ENCODE measurements at places on chromosomes 7 and 10.

DNA sequence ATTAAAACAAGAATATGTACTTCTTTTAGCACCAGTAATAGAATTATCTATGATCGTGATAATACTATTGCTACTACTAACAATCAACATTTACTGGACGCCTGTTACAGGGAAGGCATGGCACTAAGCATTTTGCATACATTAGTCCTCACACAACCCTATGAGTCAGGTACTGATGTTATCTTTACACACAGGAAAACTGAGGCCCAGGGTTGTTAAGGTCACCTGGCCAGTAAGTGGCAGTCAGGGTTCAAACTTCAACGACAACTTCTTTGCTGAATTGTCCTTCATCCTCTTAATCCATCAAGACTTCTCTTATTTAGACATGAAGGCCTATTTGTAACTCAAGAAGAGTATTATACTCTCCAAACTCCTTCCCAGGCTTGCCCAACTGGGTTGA is 41.9 kb upstream of the ACSL5 start:
- no peak for DNase-seq

- no peak for DNase-seq
Measured at GRCh38 chr7:42913591-42913990, 1.7 kb upstream of the C7orf25 start.

DNA sequence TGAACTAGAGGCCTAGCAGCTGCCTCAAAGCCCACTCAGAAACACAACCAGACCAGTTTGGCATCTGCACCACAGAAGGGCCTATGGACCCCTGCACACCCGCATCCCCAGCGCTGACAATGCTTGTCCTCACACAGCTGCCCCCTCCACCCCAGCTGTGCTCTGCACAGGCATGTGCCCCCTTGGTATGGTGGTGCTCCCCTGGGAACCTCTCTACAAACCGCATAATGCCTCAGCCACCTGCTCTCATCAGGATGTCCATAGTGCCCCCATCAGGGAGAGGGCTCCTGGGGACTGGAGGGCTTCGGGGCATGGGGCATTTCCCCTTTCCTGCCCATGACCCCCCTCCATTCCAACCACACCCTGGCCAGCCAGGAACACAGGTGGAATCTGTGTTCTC is 347.5 kb downstream of the GRID1 start:
- DNase-seq = no peak

DNA sequence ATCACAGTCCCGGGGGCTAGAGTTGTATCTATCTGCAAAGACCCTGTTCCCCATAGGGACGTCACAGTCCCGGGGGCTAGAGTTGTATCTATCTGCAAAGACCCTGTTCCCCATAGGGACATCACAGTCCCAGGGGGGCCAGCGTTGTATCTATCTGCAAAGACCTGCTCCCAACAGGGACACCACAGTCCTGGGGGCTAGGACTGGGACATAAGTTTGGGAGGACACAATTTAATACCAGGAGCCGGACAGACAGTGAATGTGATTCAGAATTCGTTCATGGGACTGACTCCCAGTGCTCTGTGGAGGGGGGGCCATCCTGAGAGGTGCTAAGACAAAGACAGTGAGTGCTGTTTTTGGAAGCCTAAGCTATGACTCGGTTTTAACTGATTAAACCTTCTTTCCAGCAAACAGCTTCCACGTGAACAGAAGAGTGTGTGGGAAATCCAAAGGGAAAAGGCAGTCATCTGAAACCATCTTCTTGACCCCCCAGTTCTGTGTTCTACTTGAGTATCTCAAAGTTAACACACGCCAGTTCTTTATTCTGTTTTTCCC is 153.0 kb downstream of the DIP2C start:
- no peak for DNase-seq

- DNase-seq = no peak
Measured at GRCh38 chr7:155803418-155804376, 8.6 kb downstream of the SHH start.

- DNase-seq = no peak
Measured at GRCh38 chr10:123786896-123787295, 104.7 kb downstream of the CPXM2 start.

DNA sequence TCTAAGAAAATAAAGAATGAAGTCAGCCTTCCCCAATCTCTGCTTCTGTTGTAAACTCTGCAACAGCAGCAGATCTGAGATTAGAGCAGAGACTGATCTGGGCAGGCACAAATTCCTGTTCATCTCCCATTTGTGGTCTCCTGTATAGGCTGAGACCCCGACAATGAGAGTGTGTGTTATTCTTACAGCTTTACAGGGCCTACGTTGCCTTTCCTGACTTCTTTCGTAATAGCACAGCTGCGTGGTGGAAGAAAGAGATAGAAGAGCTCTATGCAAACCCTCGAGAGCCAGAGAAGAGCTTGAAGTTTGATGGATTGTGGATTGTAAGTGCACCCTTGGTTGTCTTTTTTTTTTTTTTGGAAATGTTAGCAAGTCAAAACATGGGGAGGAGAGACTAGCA is 72.1 kb downstream of the PRSS58 start:
- no peak for DNase-seq

- no peak for DNase-seq
Measured at GRCh38 chr10:76649254-76649653, 988.4 kb downstream of the KCNMA1 start.

GRCh38 chr7:73908123-73908611 is 47.2 kb downstream of the TMEM270 start:
- no peak for DNase-seq

- no peak for DNase-seq
Measured at GRCh38 chr10:90314718-90315117, 543.1 kb downstream of the HTR7 start.

DNA sequence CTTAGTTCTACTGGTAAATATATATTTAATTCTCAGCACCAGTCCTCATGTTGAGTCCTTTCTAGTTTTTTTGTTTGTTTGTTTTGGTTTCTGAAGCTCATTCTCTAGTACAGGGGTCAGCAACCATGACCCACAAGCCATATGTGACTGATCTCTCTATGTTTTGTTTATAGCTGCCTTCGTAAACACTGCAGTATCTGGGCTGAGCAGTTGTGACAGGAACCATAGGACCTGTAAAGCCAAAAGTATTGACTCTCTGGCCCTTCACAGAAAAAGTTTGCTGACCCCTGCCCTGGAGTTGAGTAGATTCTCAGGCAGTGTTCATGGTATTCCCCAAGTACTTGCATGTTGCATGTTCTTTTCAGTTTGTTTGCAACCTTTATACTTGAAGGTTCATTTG is 20.8 kb downstream of the NET1 start:
- no peak for DNase-seq

DNA sequence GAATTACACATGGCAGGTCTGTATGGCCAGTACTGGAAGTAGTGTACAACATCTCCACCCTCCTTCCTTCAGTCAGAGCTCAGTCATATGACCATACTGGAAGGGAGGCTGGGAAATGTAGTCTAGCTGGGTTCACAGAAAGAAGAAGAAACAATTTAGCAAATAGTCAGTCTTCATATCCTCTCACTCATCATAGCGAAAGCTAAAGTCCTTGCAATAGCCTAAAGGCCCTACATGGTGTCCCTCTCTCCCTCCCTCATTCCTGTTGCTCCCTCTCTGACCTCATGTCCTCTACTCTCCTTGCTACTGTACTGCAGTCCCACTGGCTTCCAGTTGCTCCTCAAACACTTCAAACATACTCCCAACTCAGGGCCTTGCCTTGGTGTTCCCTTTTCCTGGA is 4.3 kb upstream of the CALU start:
- no peak for DNase-seq

DNA sequence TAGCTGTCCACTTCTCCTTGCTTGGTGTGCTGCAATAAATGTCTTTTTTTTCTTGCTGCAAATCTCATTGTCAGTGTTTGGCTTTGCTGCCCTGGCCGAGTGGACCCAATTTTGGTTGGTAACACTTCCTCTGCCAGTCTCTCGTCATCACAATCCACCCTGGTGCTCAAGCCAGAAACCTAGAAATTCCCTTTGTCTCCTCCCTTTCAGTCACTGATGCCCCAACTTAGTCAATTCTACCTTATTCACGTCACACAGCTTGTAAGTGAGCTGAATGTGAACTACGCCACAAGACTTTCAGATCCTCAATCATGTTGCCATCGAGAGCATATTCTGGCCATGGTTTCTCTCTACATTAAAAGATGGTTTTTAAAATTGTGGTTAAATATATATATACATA is 13.0 kb upstream of the FRA10AC1 start:
- no peak for DNase-seq

DNA sequence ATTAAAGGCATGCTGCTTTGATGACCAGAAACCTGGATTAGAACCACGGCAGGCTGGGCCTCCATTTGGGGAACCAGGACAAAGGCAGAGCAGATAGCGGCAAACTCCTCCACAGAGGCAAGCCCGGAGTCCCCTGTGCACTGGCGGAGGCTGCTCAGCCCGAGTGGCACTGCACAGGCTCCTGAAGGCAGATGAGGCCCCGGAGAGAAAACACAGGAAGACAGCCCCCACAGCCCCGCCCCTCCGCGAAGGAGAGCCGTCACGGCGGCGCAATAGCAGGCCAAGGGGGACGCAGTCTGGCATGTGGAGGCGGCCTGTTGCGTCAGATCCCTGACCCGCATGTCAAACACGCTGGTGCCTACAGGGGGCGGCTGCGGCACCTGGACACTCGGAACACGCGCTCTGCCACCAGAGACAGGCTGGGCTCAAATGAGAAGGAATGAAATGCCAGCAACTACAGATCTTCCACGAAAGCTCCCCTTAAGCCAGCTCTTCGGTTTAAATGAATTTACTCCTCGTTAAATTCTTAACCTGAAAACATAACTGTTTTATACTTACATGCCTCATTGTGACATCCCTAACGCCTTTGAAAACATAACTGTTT is 128.5 kb downstream of the MAD1L1 start:
- no peak for DNase-seq

GRCh38 chr10:69901628-69902505 is 100.2 kb downstream of the COL13A1 start:
- no peak for DNase-seq

- no peak for DNase-seq
Measured at GRCh38 chr7:48525736-48526732, 354.8 kb downstream of the ABCA13 start.

DNA sequence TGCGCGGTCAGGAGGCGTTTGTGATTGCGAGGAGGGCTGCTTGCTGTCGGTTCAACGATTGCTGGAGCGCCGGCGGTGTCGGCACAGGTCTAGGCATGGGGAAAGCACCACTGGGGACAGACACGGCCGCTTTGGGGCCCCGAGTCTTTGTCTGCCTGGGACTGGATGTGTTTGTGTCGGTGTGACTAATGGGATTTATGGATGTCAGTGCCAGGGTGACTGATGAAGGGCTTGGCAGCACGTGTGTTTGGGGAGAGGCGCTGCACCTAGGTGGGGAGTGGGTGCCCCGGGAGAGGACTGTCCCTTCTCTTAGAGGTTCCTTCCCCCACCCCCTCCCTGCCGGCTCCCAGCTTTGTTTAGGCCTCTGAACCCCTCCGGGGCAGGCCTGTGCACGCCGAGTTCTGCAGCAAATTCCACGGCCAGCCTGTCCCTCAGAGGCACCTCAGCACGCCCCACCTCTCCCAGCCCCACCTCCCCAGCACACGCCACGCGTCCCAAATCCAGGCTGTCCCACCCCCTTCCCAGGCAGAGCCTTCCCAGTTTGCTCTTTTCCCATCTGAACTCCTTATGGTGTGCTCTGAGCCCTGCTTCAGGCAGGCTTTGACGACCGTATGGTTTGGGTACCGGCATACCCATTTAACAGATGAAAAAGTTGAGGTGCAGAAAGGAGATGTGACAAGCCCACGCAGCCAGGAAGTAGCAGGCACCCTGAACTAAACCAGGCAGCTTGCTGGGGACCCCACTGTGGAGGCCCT is 6.4 kb upstream of the TNRC18 start:
- DNase-seq = no peak

DNA sequence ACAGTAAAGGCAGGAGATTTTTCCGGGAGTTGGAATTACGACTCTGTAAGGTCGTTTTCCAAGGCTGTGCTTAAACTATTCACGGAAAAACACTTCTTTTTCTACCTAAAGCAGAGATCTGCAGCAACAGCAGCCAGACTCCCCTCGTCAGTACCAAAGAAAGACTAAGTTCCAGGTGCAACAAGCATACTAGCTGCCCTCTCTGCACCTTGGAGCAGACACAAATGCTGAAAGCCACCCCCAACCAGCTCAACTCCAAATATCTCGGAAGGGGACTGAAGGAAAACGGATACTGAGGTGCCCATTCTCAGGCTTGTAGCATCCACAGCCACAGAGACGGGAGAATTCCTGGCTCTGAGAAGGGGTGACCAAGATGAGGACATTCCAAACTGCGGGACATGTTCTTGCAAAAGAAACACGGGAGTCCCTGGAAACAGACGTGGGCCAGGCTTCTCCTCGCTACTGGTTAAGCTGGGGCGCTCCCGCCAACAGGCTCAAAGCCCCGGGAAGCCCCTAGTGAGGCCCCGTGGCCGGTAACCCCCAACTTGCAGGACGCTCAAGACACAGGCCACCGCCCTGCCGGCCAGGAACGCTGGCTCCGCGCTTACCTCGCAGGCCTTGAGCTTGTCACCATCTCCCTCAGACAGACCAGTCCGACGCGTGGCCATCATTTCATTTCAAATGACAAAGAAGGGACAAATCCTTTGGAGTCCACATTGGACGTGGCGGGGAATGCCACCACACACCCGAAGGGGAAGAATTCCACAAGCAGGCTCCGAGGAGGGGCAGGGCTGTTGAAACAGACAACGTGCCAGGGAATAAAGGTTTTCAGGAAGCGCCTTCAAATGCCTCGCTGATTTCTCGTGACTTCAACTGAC is 2.2 kb downstream of the ARHGAP21 start:
- no peak for DNase-seq

GRCh38 chr10:32141018-32141807 is 85.0 kb upstream of the KIF5B start:
- no peak for DNase-seq

DNA sequence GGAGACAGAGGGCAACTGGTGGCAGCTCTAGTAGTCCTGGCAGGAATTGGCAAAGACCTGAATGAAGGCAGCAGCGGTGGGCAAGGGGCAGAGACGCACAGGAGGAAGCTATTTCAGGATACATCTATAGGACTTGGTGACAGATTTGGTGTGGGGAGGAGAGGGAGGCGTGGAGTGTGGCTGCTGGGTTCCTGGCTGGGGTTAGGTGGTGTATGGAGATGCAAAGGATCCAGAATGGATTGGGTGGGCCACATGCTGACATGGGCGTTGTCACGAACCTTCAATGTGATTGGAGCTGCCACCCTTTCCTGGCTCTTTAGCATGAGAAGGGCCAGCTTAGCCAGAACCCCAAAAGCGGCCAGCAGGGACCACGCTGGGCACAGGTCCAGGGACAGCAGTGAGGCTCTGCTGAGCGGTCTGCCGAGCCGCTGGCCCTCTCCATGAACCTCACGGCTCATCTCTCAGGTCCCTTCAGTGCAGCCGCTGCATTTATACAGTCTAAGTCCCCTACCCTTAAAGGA is 10.2 kb upstream of the ADCY1 start:
- no peak for DNase-seq

GRCh38 chr10:3137958-3138726 is 34.4 kb downstream of the PITRM1 start:
- no peak for DNase-seq

- DNase-seq = peak; percentile 41
Measured at GRCh38 chr7:17940951-17941431, 697 bp upstream of the SNX13 start.

- DNase-seq = no peak
Measured at GRCh38 chr7:72159911-72160310, 252.2 kb downstream of the CALN1 start.

Measured in NCI-H748 treated with DMSO at 0.1 percent for 48 hours (cell line).